Sciatic nerve (tissue), 2 donors: ENCODE measurements at places on chromosomes 1 and 21.

DNA sequence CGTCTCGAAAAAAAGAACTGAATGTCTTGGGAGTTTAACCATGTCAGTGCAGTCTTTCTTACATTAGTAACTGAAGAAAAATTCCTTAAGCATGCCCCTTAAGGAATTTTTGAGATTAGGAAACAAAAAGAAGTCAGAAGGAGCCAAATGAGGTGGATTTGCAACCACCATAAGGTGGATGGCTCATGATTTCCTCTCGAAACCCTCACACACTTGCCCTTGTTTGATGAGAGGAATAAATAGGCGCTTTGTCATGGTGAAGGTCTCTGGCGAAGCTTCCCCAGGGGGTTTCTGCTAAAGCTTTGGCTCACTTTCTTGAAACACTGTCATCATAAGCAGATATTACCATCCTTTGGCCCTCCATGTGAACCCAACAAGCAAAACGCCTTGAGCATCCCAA, 68.2 kb downstream of the POFUT2 start:
- DNase-seq, result no peak

DNA sequence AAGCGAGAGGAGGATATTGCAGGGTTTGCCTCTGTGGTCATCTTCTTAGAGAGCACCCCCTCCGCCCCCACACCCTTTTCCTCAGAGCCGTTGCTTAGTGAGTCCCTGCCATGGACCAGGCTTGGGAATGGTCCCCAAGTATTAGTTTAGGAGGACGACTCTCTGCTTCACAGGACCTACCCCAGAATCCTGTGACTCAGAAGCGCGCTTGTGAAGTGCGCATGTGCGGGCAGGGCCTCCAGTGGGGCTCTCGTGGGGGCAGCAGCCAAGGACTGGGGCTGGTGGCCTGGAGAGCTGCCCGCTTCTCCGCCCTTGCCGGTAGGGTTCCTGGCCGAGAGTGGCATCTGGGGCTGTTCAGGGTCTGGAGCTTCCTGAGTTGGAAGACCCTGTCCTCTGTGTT, 37.3 kb upstream of the HMGN1 start:
- peak; percentile 60 for DNase-seq

GRCh38 chr21:44485796-44486195, 30.5 kb downstream of the LRRC3 start:
- no peak for DNase-seq

DNA sequence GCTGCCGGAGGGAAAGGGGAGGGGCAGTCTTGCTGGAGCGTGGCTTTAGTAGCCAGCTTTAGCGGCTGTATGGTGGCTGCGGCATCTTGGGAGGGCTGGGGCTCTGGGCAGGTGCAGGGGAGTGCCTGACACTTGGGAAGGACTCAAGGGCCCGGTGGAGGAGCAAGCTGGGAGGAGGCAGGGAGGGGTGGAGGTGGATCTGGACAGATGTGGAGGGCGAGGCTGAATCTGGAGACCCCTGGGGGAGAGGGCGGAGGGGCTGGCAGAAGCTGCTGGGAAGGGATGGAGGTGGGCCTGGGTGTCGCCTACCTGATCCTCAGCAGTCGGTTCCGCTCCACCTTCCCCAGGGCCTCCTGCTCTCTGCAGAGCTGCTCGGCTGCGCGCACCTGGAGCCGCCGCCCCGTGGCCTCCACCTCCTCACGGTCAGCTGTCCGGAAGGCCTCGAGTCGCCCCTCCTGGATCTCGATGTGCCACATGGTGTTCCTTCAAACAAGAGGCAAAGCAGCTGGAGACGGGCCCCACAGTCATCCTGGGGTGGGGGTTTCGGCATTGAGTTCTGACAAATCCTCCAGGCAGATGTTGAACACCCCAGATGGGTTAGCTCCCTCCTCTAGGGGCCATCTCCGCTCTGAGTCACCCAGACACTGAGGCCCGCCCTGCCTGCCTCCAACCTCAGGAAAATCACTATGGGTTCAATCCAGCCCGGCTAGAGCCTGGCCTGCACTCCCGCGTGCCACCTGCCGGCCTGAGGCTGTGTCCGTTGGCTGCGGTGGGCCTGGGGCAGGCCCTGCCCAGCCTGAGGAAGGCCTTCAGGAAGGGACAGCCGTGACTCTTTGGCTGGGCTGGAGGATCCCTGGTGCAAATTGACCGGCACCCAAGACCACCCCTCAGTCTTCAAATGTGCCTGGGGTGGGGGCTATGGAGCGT, 29.6 kb downstream of the CFAP74 start:
- DNase-seq, result no peak

DNA sequence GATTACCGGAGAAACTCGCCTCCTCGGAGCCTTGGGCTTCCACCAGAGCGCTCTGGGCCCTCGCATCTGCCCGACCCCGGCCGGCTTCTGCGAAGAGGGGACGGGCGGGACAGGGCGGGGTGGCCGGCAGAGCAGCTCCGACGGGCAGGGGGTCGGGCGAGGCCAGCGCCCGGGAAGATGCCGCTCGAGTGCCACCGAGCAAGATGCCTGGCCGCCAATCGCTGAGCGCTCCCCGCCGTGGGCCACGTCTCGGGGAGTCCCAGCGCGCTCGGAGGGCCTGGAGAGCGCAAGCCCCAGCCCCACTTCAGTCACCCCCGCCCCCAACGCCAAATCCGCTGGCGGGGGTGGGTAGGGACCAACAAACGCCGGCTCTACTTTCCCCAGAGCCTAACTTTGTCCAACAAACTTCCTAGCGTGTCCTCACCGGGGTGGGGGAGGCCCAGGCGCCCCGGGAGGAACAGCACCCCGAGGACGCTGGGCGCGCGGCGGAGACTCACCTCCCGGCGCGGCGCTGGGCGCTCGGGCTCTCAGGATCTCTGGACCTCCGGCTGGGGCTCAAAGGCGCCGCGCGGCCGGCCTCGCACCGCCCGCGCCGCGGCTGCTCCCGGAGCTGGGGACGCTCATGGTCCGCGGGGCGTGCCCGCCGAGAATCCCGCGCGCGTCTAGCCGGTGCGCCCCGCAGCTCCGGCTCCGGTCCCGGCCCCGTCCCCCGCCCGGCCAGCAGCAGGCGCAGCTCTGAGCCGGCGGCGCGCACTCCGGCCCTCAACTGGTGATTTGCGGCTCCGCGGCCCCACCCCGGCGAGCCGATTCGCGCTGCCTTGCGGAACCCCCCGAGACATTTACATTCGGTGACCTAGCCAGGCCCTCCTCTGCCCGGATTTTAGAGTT, at the start of gene BCAR3:
TSS of gene BCAR3 (minus strand) at position 737 of the 888 bp plus-strand sequence. CDS start 6,907 bp downstream, outside the sequence.
- peak; percentile 85 for DNase-seq

DNA sequence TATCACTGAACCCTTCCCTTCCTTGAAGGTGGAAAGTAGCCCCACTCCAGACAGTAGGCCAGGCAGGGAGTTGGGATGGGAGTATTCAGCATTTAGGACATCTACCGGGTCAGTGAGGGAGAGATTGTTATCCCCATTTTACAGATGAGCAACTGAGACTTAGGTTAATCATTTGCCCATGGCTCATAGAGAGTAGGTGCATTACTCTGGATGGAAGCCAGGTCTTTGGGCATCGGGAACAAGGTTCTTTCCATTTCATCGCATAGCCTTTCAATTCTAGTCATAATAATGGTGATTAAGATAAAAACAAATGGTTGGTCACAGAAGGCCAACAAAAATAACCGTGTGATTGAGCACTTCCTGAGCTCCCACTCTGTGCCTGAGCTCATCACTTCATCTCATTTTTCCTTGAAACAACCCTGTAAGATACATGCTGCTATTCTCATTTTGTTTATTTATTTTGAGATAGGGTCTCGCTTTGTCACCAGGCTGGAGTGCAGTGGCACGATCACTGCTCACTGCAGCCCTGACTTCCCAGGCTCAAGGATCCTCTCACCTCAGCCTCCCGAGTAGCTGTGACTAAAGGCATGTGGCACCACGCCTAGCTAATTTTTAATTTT, 64.8 kb downstream of the NAV1 start:
- DNase-seq, result no peak

DNA sequence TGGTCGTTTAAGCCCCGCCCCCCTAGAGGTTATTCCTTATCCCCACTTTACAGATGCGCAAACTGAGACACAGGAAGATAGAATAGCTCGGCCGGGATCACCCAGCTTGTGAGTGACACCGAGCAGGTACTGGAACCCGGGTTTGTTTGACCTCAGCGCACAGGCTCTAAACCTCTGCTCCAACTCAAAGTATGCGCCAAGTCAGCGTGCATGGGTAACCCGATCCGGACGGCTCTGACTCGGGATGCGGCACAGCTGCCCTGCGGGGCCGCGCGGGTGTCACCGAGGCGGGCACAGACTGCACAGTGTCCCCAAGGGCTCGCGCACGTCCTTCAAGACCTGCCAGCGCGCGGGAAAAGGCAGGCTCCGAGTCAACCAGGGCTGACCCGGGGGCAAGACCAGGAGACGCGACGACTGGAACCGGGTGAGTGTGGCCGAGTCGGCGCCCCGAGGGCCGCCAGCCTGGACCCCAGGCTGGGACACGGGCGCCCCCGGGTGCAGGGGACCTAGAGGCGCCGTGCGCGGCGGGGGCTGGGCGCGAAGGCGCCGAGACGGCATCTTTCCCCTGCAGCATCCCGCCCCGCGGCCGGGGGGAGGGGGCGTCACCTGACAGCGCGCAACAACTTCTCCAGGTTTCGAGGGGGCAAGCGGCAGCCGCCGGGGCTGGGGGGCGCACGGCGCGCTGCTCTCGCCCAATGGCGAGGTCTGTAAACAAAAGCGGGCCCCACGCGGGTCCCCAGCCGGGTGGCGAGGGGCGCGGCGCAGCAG, 101.9 kb upstream of the SOD1 start:
- no peak for DNase-seq
